ENCODE measurements at places on chromosomes 4 and X.

- no peak for DNase-seq
Observed at GRCh38 chr4:153209410-153209809, 5.2 kb downstream of the TRIM2 start.

DNA sequence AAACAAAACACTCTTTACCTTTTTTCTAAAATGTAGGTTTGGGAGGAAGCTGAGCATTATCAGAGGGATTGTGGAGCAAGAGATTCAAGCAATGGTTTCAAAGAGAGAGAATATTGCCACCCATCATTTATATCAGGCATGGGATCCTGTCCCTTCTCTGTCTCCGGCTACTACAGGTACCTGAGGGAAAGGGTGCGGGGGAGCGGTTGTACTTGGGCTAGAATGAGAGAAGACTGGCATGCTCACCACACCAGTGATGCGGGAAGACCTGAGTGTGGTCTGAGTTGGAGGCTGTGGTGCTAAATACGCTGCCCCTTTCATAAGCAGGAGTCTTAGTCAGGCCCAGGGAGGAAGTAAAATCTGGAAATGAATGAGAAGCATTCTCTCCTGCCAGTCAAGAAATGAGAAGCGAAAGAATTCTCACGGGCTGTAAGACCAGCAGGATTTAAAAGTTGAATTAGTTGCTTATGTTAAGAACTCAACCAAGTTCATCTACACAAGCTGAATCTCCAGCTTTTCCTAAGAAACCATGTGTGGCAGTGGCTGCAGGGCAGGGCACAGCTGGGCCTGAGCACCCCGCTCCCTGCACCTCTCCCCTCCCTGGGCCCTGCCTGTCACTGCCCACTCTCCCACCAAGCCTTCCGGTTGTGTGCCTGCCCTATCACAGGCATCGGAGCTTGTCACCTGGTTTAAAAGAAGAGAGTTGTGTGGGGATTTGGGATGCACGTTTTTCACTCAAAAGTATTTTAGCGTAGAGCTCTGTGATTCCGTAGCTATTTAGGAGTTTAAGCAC lies 24.8 kb upstream of the MSANTD1 start:
- no peak for DNase-seq

DNA sequence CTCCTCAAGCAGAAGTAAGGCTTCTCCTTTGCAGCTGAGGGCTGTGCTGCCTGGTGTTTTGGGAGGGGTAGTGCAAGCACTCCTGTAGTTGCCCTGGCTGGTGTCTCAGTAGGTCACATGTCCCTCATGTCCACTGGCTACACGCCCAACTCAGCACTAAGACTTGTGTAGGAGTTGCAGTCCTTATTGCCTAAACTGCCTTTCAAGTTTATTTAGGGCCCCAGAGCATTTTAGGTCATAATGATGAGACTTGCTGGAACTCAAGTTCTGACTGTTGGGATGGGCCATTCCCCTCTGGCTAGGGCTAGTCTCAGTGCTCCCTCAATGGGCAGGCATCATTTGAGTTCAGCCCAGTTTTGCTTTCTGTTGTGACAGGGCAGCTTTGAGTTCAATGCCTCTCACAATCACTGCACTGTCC lies 44.1 kb downstream of the PPM1K start:
- no peak for DNase-seq

GRCh38 chrX:55057675-55058249 lies 17.1 kb upstream of the PAGE2B start:
- no peak for DNase-seq

- DNase-seq = no peak
Observed at GRCh38 chrX:49761481-49761880, 65.7 kb upstream of the PAGE1 start.

- DNase-seq = no peak
Observed at GRCh38 chr4:180790471-180790870, 1452.7 kb upstream of the TENM3 start.

DNA sequence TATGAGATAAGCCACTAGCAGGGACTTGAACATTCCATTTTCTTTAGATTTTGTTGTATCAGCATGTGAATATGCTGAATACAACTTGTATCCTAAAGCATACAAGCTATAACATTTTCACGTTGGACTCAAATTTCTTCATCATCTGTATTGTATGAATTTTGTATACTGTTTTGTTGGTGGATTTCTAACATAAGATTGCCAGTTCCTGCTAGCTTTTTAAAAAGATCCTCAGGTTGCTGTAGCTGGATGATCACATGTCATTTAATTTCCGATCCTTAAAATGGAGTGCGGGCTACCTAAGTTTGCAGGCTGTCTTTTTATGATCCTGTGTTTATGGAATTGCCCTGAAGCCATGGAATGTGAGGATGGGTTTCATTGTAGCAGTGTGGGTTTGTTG lies 6.9 kb downstream of the PDLIM5 start:
- DNase-seq = no peak

DNA sequence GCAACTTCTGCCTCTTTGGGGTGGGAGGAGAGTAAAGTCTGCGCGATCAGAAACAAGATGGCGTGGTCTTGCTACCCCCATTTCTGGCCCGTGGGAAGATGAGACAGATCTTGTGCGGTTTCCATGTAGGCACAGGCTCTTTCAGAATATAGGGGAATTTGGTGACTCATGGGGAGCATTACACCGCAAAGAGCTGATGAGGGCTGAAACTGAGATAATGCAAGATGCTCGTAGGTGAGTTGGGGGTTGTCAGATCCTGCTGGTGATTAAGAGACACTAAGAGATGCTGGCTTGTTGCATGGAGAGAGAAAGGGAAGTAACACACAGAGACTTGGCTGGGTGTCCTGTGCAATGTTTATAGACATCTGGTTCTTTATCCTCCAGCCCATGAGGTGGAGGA lies 1.5 kb downstream of the EVC start:
- DNase-seq = no peak

Measured in activated CD8-positive, alpha-beta memory T cell treated with anti-CD3 and anti-CD28 coated beads for 4 hours (primary cell).